HS-5 (cell line): ENCODE measurements at places on chromosomes 7 and 10.

- DNase-seq, result no peak
Observed at GRCh38 chr10:14244147-14244546, 86.6 kb downstream of the FRMD4A start.

DNA sequence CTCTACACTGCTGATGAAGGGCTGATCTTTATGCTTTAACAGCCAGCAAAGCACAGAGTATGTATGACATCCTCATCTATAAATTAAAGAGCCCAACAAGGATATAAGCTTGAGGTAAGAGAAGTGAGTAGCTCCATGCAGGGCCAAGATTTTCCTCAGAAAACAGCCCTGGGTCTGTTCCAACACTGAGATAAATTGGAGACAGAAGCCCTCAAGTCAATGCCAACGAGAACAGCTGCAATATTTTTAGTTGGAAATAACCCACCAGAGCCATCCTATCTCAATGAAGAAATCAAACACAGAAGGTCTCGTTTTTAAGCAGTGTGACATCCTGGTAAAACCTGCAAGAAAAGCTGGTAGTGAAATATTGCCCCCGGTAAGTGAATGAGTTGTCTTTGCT, 297.0 kb upstream of the AUTS2 start:
- no peak for DNase-seq

DNA sequence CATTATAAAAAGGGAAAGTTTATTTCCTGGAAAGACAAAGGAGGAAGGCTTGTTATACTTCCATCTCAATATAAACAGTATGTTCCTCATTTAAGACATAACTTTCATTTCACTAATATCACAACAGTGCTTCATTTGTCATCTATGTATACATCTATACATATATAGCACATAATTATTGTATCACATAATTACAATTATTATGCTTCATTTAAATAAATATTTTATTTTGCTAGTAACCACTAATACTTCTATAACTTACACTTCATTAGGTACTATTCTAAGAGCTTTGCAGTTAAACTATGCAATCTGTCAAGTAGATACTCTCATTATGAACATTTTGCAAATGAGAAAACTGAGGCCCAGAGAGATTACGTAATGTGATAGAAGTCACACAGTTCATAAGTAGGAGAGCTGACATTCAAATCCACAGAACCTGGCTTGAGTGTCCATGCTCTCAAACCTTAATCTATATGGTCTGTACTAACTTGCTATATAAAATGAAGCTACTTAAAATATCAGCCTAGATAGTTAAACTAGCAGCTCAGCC, 86.5 kb downstream of the PPP1R3A start:
- DNase-seq, result no peak

- no peak for DNase-seq
Observed at GRCh38 chr7:74655768-74656440, 1.6 kb upstream of the GTF2I start.

DNA sequence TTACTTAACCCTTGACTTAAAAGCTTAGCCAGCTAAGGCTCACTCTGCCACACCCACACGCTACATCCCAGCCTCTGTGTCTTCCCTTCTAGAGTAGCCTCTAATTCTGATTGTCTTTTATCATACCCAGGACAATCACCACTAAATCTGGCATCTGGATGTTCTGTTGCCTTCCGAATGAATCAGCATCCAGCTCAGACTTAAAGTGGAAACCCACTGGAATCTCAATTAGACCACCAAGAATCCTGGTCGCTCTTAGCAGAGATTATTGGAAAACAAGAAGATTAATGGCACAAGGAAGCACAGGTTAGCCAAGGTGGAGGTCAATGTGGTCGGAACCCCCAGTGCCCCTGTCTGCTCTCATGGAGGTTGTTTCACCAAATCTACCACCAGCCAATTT, 404.2 kb upstream of the FOXK1 start:
- DNase-seq, result no peak

DNA sequence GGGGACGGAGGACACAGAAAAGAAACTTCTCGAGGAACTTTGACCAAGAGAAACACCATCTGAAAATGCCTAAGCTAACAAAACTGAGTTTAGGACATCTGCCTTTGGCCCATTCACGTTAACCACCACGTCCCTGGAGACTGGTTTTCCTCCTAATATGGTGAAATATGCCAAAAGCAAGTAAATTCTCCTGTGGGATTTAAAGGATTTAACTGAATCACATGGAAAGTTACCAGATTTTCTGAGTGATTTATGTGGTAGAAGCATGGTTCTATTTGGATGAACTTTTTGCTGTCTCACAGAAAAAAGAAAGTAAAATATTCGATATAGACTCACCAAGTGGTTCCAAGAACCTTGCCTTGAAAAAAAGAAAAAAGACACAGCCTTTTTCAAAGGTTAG, 30.4 kb upstream of the BMPER start:
- DNase-seq, result peak; percentile 84

- no peak for DNase-seq
Observed at GRCh38 chr7:6395898-6396595, 51.7 kb downstream of the DAGLB start.

DNA sequence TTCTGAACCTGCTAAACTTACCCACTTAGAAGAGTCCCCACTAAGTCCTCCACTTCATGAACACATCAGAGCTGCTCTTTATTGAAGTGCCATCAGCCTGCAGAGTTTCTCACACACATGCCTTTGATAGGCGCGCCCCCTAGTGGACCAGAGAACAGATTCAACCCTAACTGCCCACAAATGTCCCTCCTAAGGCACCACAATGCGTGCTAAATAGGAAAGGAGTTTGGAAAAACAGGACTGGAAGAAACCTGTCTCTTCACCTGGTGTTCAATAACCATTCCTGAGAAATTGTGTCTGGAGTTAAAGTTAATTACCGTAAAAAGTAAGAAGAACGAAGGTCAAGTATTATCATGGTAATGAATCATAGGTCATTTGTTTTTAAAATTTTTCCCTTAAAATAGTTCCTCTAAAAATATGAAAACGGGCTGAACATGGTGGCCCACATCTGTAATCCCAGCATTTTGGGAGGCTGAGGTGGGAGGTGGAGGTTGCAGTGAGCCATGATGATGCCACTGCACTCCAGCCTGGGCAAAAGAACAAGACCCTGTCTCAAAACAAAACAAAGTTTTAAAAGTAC, 249.7 kb downstream of the ELMO1 start:
- no peak for DNase-seq

- no peak for DNase-seq
Observed at GRCh38 chr10:110168601-110169481, 38.6 kb upstream of the MXI1 start.

GRCh38 chr7:47443049-47443448, 138.9 kb downstream of the TNS3 start:
- no peak for DNase-seq

GRCh38 chr7:36192053-36192824, 39.2 kb downstream of the EEPD1 start:
- DNase-seq, result no peak

- DNase-seq, result no peak
Observed at GRCh38 chr7:84204655-84205054, 10.1 kb upstream of the SEMA3A start.

DNA sequence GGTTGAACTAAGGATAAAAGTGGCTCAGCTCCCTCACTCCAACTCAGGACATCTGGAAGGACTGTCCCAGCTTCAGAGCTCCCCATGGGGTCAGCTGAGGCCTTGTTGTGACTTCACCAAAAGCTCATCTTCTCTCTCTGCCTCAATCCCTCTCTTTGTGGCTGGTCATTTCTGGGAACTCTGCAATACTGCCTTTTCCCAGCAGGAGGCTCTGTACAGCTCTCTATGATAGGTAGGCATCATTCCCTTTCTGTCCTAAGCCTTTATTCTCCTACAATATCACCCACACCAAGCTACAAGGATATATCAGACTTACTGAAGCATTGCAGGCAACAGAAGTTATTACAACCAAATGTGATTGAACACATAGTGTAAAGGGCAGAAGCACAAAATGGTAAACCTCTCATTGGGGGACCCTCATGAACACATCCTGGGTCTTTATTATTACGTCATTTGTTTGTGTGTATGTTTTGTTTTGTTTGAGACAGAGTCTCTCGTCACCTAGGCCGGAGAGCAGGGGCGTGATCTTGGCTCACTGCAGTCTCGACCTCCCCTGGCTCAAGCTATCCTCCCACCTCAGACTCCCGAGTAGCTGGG, 36.7 kb upstream of the PRPS1L1 start:
- DNase-seq, result no peak

GRCh38 chr7:110774071-110774470, 316.9 kb upstream of the LRRN3 start:
- no peak for DNase-seq

GRCh38 chr10:62634576-62634975, 169.9 kb upstream of the ADO start:
- DNase-seq, result no peak

GRCh38 chr7:158541346-158542010, 46.1 kb downstream of the PTPRN2 start:
- DNase-seq, result no peak

GRCh38 chr10:117352724-117353123, 22.5 kb downstream of the PDZD8 start:
- DNase-seq, result no peak

GRCh38 chr7:158414002-158414401, 173.6 kb downstream of the PTPRN2 start:
- no peak for DNase-seq

DNA sequence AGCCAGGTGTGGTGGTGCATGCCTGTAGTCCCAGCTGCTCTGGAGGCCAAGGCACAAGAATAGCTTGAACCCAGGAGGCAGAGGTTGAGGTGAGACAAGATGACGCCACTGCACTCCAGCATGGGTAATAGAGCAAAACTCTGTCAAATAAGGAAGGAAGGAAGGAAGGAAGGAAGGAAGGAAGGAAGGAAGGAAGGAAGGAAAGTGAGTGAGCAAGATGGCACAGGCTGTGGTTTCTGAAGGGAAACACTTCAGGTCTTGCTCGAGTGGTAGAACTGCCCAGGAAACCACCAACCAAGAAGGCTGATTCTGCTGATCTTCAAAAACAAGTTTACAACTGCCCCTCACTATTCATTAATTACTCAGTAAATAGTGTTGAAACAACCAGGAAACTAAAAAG, 45.2 kb downstream of the EZH2 start:
- DNase-seq, result no peak

GRCh38 chr7:41696323-41696916, 6.5 kb downstream of the INHBA start:
- peak; percentile 94 for DNase-seq

DNA sequence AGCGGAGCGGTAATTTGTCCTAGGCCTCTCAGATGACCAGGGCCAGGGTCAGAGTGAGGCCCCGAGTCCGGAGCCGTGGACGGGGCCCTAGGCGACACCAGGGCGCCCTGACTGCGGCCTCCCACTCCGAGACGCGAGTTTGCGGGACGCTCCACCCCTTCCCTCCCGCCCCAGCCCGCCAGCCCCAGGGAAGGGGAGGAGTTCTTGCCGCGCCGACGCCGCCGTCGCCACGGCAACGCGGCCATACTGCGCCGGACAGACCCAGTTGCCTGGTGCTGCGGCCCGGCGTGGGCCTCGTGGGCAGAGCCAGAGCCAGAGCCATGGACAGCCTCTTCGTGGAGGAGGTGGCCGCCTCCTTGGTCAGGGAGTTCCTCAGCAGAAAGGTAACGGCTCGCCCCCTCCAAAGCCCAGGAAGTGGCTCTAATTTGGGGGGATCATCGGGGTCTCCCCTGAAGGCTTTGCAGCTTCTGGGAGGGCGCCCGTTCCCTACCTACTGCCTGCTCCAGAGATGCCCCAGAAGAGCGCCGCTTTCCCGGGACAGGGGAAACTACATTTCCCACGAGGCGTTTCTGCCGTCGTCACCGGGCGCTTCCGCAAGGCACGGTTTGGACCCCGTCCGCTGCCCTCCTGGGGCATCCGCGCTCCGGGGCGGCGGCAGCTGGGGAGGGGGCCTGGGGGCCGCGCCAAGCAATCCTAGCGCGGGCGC, at the start of gene MINDY4:
TSS of gene MINDY4 (plus strand) at position 244 of the 706 bp plus-strand sequence. CDS start at position 321, 77 bp downstream.
- DNase-seq, result no peak

- DNase-seq, result no peak
Observed at GRCh38 chr10:126239844-126240243, 148.4 kb downstream of the ADAM12 start.

GRCh38 chr10:33036670-33037069, 78.6 kb upstream of the ITGB1 start:
- DNase-seq, result no peak

DNA sequence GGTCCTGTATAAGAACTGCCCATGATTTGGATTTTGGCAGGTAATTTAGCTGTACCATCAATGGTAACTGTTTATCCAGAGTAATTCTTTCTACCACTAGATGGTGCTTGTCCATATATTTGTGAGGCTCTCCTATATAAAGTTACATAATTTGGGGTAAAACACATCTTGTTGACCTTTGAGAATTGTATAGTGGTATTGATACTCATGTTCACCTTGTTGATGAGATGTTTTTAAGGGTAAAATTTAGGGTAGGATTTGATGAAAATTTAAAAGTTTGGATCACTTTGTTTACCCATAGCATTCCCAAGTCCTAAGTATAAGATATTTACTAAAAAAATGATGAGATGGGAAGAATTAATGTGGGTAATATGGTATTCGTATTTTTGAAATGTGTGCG, 31.6 kb downstream of the ST7 start:
- no peak for DNase-seq

DNA sequence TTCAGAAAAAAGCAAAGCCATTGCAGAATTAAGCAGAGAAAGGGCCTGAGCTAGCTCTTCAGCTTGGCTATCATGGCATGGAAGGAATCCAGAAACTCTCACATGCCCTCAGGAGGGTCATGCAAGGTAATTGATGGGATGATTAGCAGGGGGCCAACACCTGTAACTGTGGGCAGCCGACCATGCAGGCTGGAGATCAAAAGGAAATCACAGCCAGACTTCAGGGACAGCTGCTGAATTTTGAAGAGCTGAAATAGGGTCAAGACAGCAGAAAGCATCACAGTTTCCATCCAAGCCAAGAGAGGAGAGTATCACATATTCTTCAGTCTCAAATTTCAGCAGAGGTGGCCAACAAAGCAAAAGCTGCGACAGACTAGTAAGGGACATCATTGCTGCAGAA, 239.6 kb upstream of the STEAP1 start:
- DNase-seq, result no peak

GRCh38 chr10:93288679-93289634, 193.2 kb downstream of the MYOF start:
- peak; percentile 89 for DNase-seq

GRCh38 chr10:127971101-127971946, 64.4 kb downstream of the PTPRE start:
- DNase-seq, result no peak

DNA sequence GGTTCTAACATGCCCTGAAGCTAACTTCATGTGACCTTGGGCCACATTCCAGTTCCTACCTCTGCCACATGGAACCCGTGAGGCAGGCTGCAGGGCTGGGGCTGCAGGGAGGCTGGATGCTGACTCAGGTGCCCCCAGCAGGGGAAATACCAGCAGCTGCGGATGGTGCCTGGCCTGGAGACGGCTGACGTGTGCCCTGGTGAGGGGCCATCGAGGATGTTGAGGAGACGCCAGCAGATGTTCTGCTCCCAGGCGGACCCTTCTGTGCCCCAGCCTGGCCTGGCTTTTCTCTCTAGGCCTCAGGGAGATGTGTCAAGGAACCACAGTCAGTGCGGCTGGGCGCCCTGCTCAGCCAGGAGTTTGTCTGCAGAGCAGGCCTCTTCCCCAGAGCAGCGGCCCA, 8.8 kb downstream of the BAG3 start:
- no peak for DNase-seq

- DNase-seq, result no peak
Observed at GRCh38 chr7:93055543-93056107, 62.2 kb downstream of the SAMD9 start.
